ENCODE measurements at places on chromosomes 2 and 18.

GRCh38 chr2:1068822-1069221 is 118.2 kb downstream of the SNTG2 start:
- DNase-seq, result no peak

DNA sequence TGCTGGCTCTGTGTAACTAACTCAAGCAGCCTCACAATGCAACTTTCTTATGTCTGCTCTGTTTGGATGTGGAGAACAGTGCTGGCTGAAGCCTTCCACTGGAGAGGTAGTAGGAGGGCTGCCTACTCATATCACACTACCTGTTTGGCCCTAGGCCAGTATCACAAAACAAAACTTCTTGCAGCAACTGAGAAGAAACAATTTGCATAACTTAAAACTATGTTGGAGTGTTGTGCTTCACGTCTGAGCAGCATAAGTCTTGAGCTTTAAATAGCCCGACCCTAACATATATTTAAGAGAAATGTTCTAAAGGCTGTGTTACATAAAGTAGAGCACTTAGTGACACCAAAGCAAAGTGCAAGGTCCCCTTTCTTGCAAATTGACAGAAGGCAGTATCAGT is 204.9 kb upstream of the ACVR2A start:
- DNase-seq, result no peak

DNA sequence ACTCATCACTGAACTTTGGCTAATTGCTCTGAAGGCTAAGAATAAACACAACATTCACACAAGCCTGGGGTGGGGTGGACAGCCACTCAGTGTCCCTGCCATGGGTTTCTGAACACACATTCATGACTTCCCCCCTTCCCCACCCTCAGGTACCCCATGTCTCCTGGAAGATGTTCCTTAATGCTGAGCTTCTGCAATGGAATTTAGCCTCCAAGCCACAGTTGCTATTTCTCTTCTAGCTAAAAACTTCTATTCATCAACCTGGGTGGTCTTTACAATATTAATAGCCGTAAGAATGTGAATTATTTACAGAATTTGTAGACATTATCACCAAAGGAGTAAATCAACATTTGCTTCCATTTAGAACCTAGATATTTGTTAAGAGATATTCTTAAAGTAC is 175.1 kb downstream of the ACKR3 start:
- DNase-seq, result no peak

- DNase-seq, result peak; percentile 54
Measured at GRCh38 chr2:101330253-101330933, 21.9 kb upstream of the RNF149 start.

- DNase-seq, result no peak
Measured at GRCh38 chr2:170680172-170680941, 34.8 kb upstream of the SP5 start.
